Hindlimb muscle (tissue), 1 donor: ENCODE measurements at places on chromosomes 12 and 14. TPM values are rescaled to one million over a fixed set of nuclear protein-coding genes. Genes with fewer than 3 reads are reported as not detected.

MBD6 gene
- 46.2 TPM for polyA plus RNA-seq

SYCP3 gene
- 0.41 TPM for polyA plus RNA-seq

C14orf132 gene
- 16.4 TPM for polyA plus RNA-seq

DNAI7 gene
- 0.84 TPM for polyA plus RNA-seq

- no peak for DNase-seq
Observed at GRCh38 chr14:73295198-73295796, 58.0 kb downstream of the PAPLN start.

GRCh38 chr12:104183443-104183842 lies 32.1 kb upstream of the TXNRD1 start:
- DNase-seq, result no peak
